Choroid plexus epithelial cell (primary cell): ENCODE measurements at places on chromosomes 1 and 21.

DNA sequence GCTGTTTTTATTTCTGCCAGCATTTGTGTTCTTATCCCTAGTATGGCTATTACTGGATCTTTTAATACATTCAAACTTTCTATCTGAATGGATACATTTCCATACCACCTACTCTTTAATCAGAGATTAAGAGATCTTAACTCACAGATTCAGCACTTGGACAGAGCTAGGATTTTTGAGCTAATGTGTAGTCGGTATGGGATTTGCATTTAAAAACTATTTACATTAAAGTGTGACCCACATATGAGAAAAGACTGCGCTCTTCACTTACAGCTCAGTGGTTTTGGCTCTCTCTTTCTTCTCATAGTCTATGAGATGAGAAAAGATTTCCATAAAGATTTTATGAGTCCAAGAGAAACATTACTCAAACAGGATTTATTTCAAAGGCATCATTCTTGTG is 16.4 kb downstream of the HMGB4 start:
- DNase-seq: no peak

GRCh38 chr1:31744165-31744888 is 19.8 kb downstream of the ADGRB2 start:
- DNase-seq: no peak

- DNase-seq: no peak
Measured at GRCh38 chr1:223041481-223041880, 101.6 kb downstream of the TLR5 start.

- DNase-seq: peak; percentile 22
Measured at GRCh38 chr1:192706936-192707335, 71.0 kb downstream of the RGS13 start.

DNA sequence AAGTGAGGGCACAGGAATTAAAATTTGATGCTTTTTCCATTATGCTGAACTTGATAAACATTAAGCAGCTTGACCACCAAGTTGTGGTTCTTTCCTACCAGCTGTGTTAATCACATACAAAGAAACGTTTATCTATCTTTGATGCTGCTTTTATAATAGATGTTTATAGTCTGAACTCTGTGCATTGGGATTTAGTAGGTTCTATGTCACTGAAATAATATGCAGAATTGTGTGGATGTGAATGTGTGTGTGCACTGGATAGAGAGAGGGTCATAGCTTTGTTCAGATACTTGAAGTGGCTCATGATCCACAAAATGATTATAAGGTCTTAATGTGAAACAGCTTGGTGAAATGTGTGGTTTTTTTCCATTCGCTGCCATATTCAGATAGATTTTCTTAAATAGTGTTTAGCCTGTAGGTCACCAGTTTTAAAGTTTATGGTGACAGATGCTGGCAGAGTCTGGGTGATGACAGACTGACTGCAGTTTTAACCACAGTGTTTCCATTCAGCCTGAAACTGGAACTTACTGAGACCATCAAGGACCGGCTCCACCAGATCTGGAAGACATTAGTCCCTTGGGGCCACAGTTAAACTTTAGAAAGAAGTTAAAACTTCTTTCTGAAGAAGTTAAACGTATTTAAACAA is 10.2 kb downstream of the DDI2 start:
- no peak for DNase-seq

DNA sequence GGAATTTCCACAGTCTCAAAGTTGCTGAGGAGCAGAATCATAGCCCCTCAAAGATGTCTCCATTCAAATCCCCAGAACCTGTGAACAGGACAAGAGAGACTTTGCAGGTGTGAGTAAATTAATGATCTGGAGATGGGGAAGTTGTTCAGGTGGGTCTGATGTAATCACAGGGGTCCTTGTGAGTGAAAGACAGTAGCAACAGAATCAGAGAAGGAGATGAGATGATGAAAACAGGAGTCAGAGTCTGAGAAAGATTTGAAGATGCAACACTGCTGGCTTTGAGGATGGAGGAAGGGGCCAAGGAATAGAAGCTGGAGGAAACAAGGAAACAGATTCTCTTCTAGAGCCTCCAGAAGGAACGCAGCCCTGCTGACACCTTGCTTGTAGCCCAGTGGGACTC is 81.5 kb downstream of the SELENOF start:
- no peak for DNase-seq

DNA sequence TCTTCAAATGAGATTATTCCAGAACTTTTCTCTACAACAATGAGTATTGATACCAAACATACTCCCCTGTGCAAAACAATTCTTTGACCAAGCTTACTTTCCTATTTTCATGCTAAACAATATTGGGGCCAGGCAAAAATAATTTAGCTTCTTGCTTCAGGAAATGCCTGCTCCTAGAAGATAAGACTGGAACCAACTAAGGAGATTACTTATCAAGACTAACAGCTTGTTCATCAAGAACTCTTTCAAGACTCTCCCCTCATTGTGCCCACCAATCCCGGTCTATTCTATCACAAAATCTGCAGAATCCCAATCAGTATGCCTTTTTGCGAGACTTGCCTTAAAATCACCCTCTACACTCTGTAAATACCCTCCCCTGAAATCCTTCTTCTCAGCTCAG is 536.6 kb downstream of the RWDD3 start:
- DNase-seq: no peak

DNA sequence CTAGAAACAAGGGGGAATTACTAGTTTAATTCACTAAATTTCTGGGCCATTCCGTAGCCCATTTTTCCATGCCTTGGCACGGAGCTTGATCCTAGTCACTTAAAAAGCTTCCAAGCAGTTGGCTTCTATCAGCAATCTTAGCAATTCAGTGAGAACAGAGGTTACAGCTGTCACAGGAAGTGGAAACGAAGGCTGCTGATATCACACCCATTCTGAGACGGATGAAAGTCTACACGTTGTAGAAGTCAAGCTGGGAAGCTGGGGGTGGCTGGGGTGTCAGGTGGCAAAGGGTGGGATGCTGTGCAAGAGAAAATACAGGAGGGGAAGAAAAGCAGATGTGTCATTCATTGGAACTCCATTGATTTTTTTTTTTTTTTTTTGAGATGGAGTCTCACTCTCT is 11.8 kb upstream of the STMN1 start:
- DNase-seq: peak; percentile 35

GRCh38 chr1:19468397-19468956 is 16.9 kb downstream of the CAPZB start:
- no peak for DNase-seq

DNA sequence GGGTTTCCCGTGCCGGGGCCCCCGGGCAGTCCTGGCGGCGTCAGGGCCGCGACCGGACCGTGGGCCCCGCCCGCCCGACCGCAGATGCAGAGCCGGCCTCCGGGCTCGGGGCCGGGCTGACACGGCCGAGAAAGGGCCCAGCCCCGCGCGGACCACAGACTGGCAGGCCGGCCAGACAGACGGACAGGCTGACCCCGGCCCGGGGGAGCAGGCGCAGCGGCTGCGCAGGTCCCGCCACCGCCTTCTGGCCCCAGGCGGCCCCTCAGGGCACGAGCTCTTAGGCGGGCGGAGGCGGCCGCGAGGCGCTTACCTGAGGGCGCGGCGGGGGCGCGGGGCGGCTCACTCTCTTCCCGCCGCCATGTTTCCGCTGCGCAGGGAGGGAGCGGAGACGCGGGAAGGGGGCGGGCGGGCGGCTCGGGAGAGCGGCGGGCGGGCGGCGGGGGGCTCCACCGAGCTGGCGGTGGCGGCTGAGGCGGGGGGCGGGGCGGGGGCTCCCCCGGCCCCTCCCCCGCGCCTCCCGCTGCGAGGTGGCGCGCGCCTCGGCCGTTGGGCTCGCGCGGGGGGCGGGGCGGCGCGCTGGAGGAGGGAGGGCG is at the start of gene SCMH1:
Gene SCMH1 (minus strand): TSS at position 558 of the 593 bp plus-strand sequence. CDS start 56,173 bp downstream, outside the sequence.
- peak; percentile 49 for DNase-seq

- no peak for DNase-seq
Measured at GRCh38 chr21:46057111-46057709, 40.7 kb upstream of the COL6A2 start.
